Effector memory CD4-positive, alpha-beta T cell (primary cell): ENCODE measurements at places on chromosomes 5 and 9.

GRCh38 chr5:140602147-140602546, 30.8 kb downstream of the CD14 start:
- no peak for DNase-seq

GRCh38 chr5:142772446-142773293, 2.5 kb downstream of the ARHGAP26 start:
- DNase-seq, result no peak

DNA sequence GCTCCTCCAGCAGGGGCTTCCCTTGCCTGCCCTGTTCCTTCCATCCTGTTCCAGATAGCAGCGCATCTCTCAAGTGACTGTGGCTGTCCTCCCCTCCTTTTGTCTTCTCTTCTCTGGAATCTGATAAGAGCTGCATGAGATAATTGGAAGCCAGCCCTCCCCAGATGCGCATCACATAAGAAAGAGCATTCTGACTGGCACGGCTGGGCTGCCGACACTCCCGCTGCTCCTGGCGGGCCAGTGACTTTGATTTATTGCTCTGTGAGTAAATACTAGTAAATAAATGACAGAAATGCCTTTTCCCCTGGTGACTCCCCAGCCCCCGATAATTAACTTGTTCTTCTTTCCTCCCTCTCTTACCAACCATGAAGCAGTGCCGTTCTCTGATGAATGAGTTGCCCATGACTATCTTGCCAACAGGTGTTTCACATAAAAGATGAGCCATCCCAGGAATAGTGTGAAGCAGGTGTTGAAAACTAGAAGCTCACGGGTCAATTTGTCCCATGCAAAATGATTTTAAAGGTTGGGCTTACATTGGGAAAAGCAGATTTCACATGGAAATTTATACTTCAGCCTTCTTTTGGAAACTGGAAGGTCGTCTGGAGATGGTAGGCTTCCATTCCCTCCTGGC, 212.3 kb downstream of the ERCC6L2 start:
- no peak for DNase-seq

DNA sequence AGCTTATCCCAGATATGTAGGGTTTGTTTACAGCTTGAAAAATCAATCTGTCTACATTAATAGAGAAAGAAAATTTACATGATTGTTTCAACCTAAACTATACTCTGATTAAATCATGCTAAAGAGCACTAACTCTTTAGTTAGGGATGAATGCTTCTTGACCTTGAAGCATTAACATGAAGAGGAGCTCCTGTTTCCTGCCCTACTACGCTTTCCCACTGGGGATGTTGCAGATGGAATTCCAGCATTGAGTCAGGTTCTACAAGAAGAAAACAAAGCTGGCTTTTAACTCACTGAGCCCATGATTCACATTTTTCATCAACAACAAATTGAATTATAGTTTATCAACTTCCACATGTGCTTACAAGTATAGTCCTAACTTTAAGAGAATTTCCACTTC, 471.3 kb downstream of the TMEM232 start:
- no peak for DNase-seq

GRCh38 chr9:69971643-69972449, 71.8 kb upstream of the MAMDC2 start:
- no peak for DNase-seq

DNA sequence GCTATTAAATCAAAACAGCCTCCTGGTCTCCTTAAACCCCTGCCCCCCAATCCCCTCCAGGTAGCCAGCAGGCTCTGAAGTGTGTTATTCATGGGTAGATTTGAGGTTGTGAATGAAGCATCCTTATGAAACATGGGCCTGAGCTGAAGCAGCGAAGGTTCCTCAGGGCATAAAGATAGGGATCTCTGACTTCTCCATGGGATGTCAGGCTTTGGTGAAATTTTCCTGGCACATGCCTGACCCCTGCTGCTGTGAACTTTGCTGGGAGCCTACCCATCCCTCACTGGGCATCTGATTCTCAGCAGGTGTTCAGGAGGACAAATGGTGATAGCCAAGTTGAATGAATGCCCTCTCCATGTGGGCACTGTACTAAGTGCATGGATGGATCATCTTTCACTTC, 250.3 kb downstream of the ASTN2 start:
- no peak for DNase-seq

DNA sequence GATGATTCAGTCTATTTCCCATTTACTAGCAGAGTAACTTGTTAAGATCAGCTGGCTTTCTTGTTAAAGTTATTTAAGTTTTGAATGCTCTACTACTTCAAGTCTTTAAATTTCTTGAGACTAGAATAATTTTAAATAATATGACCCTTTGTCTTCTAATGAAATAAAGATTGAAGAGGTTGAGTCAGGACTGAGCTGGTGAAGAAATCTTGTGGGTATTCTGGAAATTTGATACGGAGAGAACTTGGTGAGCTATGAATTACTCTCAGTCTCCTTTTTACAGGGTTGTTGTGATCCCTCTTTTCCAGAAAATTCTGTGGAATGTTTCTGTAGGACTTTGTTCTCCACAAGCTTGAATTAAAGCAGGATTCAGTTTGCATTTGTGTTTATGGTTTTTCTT, 29.3 kb downstream of the RNF20 start:
- DNase-seq, result no peak
